ENCODE measurements at places on chromosomes 7 and 10.

GRCh38 chr7:154574235-154574634 is 428.7 kb downstream of the PAXIP1 start:
- DNase-seq = no peak

DNA sequence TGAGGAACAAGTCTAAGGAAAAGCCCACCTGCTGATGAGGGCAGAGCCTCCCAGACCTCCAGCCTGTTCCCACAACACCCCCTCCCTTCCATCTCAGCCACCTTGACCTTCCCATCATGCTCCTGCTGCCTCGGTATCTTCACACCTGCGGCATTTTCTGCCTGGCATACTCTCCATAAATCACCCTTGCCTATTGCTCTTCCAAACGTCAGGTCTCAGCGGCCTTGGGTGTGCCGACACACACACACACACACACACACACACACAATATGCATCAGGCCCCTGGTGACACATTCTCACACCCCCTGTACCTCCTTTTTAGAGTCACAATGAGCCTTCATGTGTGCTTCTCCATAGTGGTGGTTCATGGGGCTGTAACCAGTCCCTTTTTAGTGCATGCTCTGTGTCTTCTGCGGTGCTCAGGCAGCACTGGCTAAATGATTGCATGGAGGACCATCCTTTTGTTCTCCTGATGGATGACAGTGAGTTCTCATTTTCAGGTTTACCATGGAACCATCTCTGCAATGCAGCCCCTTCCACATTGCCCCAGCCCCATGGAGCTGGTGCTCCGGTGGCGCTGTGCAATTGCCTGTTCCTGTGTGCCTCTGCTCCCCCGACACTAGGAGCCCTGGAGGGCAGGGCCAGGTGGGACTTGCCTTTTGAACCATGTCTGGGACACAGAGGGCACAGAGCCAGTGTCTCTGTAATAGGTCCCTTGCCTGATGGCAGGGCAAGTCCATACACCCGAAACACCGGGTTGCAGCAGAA is 4.5 kb downstream of the ADIRF start:
- DNase-seq = no peak

GRCh38 chr7:68364886-68365625 is 1233.2 kb upstream of the AUTS2 start:
- DNase-seq = no peak

DNA sequence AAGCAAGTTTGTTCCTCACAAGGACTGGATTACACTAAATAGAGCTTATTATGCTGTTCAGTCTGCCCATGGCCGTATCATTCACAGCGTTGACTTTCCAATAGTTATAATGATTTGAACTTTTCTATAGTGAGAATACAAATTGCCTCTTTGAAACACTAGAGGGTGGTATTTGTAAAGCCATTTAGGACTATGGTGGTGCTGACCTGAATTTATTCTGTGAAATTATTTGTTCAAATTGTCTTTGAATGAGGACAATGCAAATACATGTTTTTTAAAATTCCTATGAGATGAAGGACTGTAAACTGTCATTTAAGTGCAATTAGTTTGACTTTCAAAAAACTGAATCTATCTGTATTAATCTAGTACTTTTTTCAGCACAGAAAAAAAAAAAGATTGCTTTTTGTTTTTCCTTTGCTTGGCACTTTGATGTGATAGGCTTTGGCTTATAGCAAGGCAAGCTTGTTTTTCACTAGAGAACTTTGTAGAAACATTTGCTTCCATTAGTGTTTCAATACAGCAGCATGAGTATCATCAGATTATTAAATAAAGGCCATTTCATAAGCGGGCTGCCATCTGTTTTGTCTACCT is 122.7 kb upstream of the TMEM229A start:
- DNase-seq = no peak

Data from T-helper 2 cell (primary cell).